Fibroblast of the aortic adventitia (primary cell): ENCODE measurements at places on chromosomes 1 and 21. TPM values are rescaled to one million over a fixed set of nuclear protein-coding genes. Genes with fewer than 3 reads are reported as not detected.

Gene CHTOP
- 26.8 and 44.6 TPM in 2 replicates for total RNA-seq

Gene CRP
- not detected in 2 replicates for total RNA-seq

Gene AGMAT
- total RNA-seq, result 0.16 and 1.4 TPM in 2 replicates

Gene OR6K3
- total RNA-seq, result not detected in 2 replicates

Gene GNAT2
- 0.18 TPM in 1 of 2 replicates, not detected in the other for total RNA-seq

Gene CCDC27
- not detected in 2 replicates for total RNA-seq

Gene B3GALT2
- 0.18 and 1.2 TPM in 2 replicates for total RNA-seq

Gene TMCO4
- 25.3 and 30.9 TPM in 2 replicates for total RNA-seq

Gene SLC30A2
- total RNA-seq, result not detected in 2 replicates

GRCh38 chr1:4084896-4085295 is 184.8 kb upstream of the C1orf174 start:
- no peak for DNase-seq

DNA sequence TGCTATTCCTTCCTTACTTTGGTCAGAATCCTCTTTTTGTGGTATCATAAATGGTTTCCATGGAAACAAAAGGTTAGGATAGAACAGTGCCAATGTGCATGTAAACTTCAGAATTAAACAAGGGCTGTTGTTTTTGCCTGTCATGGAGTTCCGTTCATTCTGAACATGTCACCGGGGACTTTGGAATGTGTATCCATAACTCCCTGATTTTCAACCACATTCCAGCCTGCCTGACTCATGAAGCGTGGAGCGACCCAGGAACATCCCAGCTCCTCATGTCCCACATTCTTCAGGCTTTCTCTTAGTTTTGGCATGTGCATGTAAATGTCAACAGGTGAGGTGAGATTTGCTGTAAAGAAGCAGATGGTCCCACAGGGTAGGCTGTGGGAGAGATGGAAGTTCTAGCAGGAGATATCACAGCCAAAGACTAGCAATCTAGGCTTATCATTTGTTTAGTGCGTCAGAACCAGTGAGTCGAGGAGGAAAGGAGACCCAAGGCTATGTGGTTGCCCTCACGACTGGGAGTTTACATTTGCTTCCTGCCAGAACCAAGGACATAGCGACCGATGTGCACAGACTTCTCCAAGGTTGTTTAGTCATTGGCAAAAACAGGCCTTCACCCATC is 23.0 kb upstream of the DNAJC11 start:
- peak; percentile 77 for DNase-seq

DNA sequence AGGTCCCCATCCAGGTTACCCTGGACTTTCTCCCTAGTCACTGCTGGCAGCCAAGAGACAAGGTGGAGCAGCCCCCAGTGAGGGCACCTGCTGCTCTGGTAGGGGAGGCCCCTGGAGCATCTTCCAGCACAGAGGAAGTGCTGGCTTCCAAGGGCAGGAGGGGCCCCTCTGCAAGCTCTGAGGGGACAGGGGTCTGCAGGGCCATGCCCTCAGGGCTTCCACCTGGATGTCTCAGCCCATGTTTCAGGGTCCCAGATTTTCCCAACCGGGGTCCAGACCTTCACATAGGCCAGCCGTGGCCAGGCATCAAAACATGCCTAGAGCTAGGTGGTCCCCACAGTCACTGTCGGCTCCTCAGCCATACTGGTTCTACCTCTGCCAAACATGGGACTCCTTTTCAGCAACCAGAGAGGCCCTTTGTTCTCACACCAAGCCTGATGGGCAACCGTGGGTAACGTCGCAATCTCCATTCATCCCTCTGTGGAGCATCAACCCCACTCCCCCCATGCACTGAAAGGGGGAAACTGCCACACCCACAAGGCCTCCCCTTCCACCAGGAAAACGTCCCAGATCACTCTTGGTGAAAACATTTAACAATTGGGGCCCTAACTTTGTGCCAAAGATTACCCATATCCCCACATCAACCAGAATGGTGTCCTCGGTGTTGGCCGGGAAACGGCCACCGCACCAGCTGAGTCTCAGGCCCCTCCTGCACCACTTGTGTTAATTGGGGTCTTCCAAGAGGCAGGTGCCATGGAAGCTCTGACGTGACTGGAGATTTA is 1.9 kb upstream of the COL6A2 start:
- no peak for DNase-seq

DNA sequence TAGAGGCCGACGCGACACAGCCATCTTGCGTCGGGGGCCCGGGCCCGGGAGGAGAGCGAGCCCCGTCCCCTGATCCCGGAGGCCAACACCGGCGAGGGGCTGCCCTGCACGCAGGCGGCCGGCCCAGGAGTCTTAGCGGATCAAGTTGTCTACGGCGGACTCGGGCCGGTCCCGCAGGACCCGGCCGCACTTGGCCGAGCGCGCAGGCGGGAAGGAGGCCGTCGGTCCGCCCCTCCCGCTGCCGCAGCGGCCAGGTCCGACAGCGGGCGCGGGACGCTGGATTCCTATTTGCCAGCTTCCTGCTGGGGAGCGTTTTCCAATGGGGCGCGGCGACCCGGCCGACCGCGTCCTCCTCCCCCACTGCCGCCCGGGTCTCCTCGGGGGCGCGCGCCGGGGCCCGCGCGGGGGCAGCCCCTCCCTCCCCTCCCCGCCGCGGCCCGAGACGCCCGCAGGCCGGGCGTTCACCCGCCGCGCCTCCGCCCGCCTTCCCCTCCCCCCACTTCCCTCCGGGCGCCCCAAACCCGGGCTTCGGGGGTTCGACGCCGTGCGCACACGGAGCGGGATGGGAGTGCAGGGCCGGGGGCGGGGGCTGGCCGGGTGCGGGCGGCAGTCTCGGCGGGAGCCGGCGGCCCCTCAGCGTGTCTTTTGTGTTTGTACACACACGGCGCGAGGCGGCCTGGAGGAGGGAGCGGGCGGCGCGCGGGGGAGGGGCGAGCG is 517 bp upstream of the H3-3A start:
- peak; percentile 66 for DNase-seq

DNA sequence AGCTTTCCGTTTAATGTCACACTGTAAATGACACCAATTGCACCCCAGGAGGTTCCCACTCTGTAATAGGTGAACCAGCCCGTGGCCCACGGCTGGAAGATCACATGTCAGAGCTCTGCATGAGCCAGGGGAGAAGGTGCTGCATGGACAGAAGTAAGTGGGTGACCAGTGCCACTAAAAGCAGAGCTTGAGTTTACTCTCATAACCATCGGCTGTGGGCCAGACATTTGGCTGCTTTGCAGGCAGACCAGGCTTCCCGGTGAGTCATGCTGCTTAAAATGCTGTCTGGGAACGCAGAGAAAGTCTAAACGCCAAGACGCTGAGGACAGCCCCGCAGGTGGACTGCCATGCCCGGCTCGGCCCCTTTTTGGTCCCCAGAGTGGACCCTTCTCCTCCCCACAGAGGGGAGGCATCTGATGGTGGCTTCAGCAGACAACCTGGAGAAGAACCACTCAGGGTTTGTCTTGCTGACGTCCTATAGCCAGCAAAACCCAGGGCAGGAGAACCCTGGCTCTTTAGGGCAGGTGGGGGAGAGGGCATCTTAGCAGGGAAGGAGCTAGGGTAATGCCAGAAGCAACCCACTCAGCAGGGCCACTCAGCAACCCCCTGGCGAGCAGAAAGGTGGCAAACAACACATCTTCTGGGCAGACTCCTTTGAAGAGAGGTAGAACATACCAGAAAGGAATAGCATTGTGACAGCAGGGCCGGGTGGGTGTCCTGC is 7.3 kb downstream of the KIAA2013 start:
- DNase-seq, result peak; percentile 87

- no peak for DNase-seq
These were observed 14.0 kb upstream of the CTRC start for GRCh38 chr1:15424146-15424667.

DNA sequence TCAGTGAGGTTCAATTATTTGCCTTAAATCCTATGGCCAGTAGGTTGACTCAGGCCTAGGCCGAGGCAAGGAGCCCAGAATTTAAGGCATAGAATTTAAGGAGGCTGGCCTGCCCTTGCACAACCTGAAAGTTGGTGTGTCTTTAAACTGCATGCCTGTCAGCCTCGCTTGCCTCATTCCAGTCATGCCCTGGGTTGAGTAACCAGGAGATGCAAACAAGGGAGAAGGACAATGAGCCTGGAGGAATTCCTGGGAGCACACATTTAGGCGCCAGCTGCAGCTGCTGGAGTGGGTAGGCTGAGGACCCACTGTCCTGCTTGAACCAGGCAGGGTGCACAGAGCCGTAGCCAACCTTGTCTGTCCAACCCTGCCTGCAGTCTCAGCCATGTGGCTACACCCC is 11.7 kb downstream of the CD2 start:
- DNase-seq, result peak; percentile 50

DNA sequence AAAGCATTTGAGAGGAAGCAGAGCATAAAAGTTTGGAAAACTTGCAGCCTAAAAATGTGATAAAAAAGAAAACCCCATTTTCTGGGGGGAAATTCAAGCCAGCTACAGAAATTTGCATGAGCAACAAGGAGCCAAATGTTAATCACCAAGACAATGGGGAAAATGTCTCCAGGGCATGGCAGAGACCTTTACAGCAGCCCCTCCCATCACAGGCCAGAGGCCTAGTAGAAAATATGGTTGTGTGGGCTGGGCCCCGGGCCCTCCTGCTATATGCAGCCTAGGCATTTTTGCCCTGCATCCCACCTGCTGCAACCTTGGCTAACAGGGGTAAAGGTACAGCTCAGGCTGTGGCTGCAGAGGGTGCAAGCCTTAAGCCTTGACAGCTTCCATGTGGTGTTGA is 299.6 kb upstream of the NCAM2 start:
- DNase-seq, result no peak

DNA sequence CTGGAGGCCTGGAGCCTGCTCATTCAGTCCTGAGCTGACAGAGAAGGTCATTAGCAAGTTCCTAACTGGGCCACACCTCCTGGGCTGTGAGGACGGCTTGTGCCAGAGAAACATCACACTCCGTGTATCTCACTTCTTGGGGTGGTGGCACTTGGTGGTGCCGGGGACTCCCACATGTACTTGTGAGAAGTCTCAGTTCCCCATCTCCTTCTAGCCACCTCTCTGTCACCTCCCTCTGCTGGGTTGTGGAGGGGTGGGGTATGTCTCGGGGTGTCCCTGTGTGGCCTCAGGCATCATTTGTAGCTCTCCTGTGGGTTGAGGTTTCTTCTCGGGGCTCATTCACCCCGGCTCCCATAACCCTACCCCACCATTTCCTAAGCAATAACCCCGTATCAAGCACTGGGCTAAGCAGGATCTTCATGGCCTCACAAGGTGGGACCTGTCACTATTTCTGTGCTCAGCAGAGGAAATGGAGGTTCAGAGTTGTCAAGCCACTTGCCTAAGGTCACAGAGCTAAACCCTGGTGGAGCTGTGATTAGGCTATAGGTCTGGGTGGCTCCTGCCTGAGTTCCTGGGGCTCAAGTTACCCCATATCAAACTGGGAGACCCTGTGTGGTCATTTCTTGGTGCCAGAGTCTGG is 62.5 kb downstream of the UBIAD1 start:
- DNase-seq, result no peak

DNA sequence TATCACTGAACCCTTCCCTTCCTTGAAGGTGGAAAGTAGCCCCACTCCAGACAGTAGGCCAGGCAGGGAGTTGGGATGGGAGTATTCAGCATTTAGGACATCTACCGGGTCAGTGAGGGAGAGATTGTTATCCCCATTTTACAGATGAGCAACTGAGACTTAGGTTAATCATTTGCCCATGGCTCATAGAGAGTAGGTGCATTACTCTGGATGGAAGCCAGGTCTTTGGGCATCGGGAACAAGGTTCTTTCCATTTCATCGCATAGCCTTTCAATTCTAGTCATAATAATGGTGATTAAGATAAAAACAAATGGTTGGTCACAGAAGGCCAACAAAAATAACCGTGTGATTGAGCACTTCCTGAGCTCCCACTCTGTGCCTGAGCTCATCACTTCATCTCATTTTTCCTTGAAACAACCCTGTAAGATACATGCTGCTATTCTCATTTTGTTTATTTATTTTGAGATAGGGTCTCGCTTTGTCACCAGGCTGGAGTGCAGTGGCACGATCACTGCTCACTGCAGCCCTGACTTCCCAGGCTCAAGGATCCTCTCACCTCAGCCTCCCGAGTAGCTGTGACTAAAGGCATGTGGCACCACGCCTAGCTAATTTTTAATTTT is 64.8 kb downstream of the NAV1 start:
- peak; percentile 67 for DNase-seq

- no peak for DNase-seq
These were observed 128.1 kb downstream of the KAZN start for GRCh38 chr1:14726606-14727005.

- no peak for DNase-seq
These were observed 20.5 kb downstream of the RNF220 start for GRCh38 chr1:44425341-44426082.

GRCh38 chr1:17632541-17633184 is 93.2 kb downstream of the ARHGEF10L start:
- peak; percentile 48 for DNase-seq

GRCh38 chr21:37101384-37101783 is 28.3 kb downstream of the TTC3 start:
- no peak for DNase-seq

- no peak for DNase-seq
These were observed 20.1 kb upstream of the PEX10 start for GRCh38 chr1:2432441-2432844.

DNA sequence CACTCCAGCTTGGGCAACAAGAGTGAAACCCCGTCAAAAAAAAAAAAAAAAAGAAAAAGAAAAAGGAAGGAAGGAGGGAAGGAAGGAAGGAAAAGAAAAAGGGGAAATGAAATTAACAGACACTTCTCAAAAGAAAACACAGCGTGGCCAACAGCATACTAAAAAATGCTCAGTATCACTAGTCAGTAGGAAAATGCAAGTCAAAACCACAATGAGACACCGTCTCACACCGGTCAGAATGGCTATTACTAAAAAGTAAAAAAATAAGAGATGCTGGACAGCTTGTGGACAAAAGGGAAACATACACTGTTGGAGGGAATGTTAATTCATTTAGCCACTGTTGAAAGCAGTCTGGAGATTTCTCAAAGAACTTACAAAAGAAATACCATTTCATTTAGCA is 369.5 kb upstream of the BRINP3 start:
- DNase-seq, result no peak

DNA sequence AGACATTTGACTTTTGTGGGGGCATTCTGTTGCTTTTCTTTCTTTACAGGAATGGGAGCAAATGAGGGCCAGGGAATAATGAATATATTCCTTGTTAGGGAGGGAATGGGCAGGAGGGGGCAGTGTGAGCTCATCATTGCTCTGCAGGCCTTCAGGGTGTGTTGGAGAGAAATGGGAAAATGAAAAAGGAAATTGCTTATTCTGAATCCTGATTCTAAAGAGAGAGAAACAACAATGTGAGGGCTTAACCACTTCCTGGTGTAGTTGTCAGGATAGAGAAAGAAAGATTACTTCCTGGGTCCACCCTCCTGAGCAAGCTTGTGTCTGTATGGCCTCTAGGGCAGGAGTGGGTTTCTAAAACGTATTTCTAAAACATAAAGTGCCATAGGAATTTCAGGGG is 28.3 kb downstream of the VANGL2 start:
- peak; percentile 56 for DNase-seq

GRCh38 chr21:38631676-38632075 is 133.4 kb upstream of the ERG start:
- DNase-seq, result no peak

DNA sequence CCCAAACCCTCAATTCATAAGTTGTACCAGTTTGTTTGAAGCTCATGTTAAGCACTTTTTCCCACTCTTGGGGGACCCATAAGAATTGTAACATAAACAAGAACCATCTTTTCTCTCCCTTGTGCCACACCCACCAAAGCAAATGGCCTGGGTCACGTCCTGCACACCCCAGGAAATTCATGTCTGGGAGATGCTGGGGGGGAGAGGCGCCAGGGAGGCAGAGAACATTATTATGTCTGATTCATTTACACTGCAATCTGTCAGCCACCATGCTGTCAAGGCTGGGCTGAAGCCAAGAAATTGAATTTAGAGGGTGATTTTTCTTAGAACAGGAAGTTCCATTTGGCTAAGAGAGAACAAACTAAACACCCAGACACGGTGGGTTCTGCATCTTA is 37.2 kb upstream of the IPO9 start:
- DNase-seq, result peak; percentile 74
